ENCODE measurements at places on chromosomes 5 and 9.

- DNase-seq: no peak
Observed at GRCh38 chr9:38344566-38345324, 47.8 kb upstream of the ALDH1B1 start.

- DNase-seq: no peak
Observed at GRCh38 chr5:53908757-53909156, 348.3 kb downstream of the NDUFS4 start.

DNA sequence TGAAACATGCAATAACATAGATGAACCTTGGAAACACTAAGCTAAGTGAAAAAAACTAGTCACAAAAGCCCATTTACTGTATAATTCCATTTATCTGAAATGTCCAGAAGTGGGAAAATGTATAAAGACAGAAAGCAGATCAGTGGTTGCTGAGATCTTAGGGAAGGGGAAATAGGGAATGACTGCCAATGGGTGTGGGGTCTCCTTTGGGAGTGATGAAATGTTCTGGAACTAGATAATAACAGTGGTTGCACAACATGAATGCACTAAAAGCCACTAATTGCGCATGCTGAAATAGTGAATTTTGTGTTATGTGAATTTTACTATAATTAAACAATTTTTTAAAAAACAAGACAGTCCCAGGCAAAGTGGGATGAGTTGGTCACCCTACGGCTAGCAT lies 472.8 kb downstream of the CCDC171 start:
- no peak for DNase-seq

DNA sequence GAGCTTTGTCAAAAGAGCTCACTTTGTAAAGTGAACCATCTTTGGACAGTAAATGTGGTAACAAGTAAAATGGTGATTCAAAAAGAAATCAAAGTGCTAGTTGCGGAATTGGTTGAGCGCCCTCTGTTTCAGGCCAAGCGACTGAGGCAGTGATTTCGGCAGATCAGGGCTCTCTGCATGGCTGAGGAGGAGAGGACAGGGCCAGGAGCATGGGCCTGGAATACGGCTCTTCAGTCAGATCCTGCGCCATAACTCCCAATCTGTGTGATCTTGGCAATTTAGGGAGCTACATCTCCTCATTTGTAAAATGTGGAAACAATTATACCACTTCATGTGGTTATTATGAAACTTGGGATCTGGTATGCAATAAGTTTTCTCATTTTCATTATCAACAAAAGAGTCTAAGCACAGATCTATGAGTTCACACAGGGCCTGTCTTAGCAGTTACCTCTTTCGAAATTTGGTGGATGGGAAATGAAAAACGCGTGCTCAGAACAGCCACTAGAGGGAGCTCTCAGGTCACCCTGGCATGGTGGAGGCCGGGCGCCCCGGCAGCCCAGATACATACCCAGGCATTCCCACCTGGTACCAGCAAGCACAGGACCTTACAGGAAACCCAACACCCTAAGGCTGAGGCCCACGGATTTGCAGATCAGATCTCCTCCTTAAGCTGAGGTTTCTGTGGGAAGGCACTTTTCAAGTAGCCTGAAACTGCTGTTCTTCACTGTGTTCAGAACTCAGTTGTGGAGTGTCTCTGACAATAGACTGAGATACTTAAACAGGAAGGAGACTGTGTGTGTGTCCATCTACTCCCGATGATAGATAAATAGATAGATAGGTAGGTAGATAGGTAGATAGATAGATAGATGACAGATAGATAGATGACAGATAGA lies 303.7 kb downstream of the RAB3C start:
- DNase-seq: peak; percentile 26

DNA sequence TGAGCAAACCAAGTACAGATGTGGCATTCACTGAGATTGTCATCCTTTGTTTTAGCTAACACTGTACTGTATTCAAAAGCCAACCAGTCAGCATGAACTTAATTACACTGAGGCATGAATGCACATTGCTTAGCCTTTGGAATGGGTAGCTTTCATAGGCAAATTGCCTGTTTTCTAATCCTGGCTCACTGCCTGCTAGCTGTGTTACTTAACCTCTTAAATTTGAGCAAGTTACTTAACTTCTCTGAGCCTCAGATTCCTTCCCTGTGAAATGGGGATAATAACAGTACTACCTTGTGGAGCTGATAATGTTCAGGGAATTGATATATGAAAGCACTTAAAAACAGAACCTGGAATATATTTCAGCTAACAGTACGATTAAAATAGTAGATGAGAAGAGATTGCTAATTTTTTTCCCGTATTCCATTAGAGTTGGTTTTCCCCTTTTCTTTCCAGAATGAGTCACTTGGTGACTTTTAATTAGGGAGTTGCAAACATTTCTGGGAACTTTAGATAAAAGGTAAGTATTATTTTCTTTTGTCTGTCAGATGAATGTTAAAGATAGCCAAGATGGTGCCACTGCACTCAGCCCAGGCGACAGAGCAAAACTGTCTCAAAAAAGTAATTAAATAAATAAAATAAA lies 43.9 kb downstream of the ARRDC3 start:
- DNase-seq: no peak

- DNase-seq: no peak
Observed at GRCh38 chr5:180977852-180978251, 10.8 kb upstream of the BTNL3 start.

- DNase-seq: no peak
Observed at GRCh38 chr5:94024101-94024500, 282.7 kb upstream of the POU5F2 start.

DNA sequence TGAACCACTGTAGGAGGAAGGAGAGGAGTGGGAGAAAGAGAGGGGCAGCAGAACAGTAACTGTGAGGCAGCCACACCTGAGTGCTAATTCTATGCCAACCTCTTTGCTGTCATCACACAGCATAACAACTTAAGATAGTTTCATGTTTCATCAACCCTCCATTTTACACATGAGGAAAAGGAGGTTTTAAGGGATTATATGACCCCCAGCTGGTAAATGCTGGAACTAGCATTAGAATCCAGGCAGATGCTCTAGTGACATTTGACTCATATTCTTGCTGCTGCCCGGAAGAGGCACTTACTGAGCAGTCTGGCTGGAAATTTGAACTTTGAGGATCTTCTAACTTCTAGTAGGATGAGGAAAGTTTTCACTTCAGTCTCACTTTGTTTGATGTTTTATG lies 24.1 kb upstream of the VLDLR start:
- DNase-seq: no peak

GRCh38 chr5:136563489-136563888 lies 198.1 kb upstream of the TRPC7 start:
- no peak for DNase-seq

DNA sequence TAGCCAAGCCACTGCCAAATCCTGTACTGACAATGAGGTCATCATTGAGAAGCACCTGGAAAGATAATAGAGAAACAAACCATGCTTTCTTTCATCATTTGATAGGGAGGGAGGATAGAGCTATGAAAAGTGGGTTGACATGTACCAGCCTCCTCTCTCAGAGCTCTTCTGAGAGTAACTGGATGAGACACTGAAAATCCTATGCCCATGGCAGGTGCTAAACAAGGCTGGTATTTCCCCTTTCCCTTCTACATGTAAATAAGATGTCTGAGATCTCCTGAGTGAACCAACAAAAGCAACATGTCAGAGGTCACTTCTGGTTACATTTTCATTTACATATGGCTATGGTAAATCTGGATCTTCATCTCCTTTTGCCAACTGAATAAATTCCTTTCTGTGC lies 45.3 kb upstream of the TRAF1 start:
- no peak for DNase-seq

- no peak for DNase-seq
Observed at GRCh38 chr5:35066260-35066795, 18.6 kb upstream of the AGXT2 start.

DNA sequence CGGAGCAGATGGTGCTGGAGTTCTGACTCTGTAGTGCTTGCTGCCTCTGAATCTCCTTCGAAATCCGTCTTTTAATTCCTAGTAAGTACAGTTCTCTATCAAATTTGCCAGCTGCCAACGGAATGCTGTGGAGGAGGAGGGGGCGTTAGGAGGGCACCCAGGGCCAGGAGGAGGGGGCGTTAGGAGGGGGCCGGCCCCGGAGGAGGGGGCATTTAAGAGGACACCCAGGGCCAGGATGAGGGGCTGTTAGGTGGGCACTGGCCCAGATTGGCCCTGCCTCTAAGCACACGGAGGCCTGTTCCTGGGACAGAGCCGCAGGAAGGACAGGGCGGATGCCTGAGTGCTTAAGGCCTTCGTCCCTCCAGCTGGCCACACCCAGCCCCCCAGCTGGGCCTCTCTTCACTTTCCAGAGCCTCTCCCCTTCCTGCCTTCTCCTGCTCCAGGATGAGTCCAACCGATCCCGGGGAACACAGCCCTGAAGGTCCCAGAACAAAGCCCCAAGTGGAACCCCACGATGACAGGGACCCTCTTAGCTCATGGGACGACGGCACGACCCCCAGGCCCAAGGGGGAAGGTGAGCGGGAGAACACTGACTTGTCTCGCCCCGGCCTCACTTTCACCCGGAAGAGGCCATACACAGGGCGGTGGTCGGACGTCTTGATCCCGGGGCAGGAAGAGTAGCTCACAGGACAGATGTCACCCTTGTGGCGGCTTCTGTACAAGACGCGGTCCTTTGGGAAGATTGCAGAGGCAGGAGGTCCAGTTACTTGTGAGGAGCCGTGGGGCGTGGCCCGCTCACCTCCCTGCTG lies 9.8 kb downstream of the INPP5E start:
- no peak for DNase-seq

- DNase-seq: no peak
Observed at GRCh38 chr5:113331209-113331551, 103.6 kb downstream of the TSSK1B start.

- DNase-seq: no peak
Observed at GRCh38 chr5:89556215-89556913, 673.4 kb upstream of the MEF2C start.

DNA sequence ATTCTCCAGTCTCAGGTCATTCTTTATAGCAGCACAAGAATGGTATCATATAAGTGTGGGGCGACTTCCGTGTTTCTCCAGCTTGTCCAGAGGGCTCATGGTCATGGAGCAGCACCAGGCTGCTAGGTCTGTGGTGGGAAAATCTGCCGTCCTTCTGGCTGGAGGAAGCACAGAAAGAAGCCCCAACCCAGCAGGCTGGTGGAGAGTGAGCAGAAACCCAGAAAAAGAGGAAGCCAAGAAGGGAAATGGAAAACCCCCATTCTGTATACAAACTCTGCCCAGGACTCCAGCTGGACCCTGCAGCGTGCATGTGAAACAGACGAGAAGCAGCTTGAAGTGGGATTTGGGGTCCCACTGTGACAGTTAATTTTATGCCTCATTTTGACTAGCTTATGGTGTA lies 34.3 kb upstream of the OLFM1 start:
- DNase-seq: no peak

DNA sequence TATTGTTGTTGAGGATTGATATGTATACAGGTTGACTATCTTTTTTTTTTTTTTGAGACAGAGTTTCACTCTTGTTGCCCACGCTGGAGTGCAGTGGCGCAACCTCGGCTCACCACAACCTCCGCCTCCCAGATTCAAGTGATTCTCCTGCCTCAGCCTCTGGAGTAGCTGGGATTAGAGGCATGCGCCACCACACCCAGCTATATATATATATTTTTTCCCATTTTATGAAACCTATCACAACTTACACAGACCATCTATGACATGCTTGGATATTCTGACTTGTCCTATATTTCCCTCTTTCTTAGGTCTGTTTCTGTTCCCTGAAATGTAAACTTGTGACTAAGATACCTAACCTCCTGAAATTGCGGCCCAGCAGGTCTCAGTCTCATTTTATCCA lies 5.0 kb downstream of the CD14 start:
- DNase-seq: no peak

DNA sequence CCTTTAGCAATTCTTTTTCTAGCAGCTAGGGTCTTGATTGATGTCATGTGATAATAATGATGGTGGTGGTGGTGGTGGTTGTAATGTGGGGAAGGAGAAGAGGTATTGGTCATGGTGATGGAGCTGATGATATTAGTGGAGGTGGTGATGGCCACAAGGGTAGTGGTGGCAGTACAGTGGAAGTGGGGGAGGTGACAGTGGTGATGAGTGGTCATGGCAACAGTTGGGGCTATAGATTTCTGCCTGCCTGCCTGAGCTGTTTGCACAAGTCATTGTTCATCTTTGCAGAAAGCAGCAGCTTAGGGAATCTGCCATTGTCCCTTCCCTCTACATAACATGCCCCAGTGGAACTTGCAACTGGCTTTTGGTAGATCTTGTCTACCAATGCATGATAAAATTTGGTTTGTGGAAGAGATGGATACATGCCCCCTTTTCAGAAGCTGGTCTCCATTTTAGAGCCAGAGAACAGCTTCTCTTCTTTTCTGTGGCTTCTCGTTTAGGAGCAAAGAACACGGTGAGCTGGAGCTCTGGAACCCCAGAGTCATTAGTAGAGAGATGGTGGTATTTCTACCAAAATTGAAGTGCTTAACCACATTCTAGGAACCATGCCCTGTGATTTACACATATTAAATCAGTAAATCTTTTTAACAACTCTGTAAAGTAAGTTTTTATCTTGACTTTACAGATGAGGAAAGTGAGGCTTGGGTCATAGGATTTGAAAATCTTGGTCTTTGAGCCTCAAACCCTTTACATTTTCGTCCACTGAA lies 100.3 kb downstream of the AOPEP start:
- no peak for DNase-seq

DNA sequence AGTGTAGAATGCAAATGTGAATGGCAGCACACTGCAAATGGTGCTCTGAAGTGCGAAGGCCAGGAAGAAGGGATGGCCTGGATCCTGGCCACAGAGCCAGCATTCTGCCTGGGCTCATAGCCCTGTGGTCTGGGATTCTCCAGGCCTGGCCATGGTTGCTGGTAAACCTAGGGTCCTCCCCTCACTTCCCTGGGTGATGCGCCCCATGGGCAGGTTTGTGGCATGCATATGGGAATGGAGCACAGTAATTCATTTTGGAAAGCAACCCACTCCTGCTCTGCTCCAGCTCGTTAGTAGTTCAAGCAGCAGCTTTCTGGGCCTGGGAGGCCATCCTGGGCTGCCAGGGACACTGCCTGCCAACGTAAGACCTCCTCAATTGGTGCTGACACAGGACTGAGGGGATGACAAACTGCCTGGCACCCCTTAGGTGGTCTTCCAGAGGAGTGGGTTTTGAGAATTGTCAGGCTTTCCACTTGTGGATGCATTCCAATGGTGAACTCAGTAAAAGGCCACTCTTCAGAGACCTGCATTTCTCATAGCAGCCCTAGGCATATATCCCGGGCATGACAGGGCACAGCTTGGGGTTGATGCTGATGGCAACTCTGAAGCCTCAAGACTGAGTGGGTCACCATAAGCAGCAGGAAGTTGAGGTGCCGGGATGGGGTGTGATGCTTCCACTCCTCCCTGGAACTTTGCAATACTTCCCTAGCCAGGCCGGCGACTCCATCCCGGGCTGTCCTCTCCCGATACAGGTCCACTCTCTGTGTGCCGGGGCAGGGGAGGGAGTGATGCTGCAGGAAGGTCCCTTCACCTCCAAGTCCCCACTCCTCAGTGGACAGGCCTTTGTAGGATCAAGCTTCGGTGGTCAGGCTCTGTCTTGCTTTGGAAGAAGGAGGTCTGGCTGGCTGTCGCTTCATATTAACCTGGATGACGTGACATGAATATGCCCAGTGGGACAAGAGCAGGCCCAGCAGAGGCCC lies 1.2 kb upstream of the SLC25A48 start:
- no peak for DNase-seq

Data from stimulated activated CD4-positive, alpha-beta T cell treated with anti-CD3 and anti-CD28 coated beads, Interleukin-1b, Interleukin-23, amount 100 ng/mL, for 1 hour (primary cell).